ENCODE measurements at places on chromosomes 7 and 10.

GRCh38 chr10:36888925-36889573 lies 236.3 kb upstream of the ANKRD30A start:
- DNase-seq, result peak; percentile 18

DNA sequence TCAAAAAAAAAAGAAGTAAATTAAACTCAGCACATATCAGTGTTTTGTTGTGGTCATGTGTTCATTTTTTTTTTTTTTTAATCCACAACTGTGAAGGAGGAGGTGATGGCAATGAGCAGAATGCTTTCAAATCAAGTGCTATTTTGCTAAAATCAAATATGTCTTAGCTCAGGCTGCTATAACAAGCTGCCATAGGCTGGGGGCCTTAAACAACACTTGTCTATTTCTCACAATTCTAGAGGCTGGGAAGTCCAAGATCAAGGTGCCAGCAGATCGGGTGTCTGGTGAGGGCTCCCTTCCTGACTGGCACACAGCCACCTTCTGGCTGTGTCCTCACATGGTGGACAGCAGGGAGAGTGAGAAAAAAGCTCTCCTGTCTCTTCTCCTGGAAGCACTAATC lies 203.9 kb downstream of the FAM107B start:
- DNase-seq, result no peak

GRCh38 chr7:6175645-6176044 lies 96.8 kb downstream of the CYTH3 start:
- DNase-seq, result peak; percentile 53

GRCh38 chr10:130244031-130244927 lies 108.1 kb downstream of the GLRX3 start:
- no peak for DNase-seq

DNA sequence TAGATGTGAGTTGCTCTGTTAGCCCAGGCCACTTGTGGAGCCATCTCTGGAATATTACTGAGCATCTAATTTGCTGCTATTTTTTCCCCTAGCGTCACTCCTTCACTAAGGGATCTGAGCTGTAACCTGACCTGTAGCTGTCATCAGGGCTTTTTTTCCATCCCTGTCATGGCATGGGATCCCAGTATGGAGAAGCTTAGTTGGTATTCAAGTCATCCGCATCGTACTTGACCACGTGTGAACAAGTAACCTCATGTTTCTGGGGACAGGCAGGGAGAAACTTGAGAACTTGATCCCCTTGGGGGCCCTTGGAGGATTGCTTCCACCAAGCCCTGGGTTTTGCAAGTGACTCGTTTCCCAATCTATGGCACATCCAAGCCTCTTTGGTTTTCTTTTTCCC lies 474.4 kb upstream of the GALNT17 start:
- no peak for DNase-seq

- DNase-seq, result peak; percentile 83
Measured at GRCh38 chr10:103645141-103646054, 151.9 kb downstream of the NEURL1 start.

DNA sequence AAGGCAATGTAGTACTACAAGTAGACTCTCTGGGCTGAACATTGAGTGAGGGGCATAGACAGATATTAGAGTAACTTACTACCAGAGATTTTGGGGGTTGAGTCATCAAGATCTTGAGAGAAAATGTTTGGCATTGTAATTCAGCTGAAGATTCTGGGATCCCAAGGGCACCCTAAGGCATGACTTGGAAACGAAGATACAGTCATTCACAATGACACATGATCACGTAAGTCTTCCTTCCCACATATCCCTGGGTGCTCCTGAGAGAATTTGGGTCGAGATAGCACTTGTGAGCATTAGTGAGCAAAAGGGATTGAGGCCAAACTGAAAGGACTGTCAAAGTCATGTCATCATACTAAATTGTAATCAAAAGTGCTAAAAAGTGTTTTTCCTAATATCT lies 192.5 kb upstream of the PCLO start:
- no peak for DNase-seq

DNA sequence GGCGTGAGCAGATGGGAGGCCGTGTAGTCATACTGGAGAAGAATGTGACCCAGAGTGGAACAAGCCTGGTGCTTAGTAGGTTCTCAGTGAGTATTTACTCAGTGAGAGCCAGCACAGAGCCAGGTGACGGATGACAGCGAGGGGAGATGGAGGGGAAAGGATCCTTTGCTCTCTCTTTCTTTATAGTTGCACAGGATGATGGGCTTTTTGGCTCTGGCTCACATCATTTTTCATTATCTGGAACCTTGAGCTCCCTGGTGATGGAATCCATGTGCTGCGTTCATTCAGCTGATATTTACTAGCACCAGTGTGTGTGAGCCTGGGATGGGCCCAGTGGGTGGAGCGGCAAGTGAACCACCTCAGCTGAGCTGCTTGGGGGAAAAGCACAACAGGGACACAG lies 17.2 kb downstream of the BTBD16 start:
- no peak for DNase-seq

DNA sequence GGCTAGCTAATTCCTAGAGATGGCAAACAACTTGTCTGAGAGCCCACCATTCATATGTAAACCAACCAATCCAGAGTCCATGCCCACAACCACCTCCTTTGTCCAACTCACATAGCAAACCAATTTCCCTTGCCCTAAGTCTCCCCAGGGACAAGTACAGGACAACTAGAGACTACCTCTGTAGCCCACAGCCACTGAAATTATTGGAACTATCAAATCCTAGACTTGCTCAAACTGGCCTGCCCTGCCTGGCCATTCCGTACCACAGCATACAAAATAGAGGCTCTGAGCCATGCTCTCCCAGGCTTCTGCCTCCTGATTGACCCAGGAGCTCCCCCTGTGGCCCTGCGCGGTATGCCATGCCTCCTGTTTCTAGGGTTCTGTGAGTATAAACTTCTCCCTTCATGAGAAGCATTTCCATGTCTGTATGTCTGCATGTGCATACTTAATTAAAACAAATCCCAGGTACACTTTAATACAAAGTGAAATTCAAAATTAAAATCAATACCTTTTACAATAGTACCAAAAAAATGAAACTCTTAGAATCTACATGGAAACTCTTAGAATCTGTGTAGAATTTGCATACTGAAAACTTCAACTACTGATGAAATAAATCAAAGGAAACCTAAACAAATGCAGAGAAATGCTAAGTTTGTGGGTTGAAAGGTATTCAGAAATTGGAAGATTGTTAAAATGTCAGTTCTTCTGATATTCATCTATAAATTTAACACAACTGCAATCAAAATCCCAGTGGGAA lies 4.0 kb upstream of the HECW1 start:
- DNase-seq, result peak; percentile 75

DNA sequence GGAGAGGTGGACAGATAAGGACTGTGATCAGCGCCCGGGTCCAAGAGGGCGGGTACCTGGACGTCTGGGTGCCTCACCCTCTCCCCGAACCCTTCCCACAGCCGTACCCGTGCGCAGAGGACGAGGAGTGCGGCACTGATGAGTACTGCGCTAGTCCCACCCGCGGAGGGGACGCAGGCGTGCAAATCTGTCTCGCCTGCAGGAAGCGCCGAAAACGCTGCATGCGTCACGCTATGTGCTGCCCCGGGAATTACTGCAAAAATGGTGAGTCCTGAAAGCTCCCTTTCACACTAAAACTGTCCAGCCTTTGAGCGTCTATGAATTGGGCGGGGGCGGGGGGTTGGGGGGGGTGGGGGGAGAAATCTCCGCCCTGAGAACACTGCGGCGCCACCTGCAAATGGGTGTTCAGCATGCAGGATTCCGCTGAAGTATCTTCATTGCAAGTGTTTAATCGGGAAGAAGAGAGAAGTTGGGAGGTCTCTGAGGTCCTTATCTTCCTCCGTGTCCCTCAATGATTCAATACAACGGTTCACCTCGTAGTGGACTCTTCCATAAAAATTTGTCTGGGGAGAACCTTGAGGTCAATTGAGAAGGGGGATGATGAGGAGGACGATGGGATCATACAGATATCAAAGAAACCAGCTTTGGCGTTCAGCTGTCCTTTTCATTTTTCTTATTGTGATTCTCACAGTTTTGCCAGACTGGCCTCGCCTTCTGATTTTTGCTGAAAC lies 906 bp downstream of the DKK1 start:
- peak; percentile 56 for DNase-seq
